CD4-positive, alpha-beta T cell (primary cell): ENCODE measurements at places on chromosomes 6 and 20.

DNA sequence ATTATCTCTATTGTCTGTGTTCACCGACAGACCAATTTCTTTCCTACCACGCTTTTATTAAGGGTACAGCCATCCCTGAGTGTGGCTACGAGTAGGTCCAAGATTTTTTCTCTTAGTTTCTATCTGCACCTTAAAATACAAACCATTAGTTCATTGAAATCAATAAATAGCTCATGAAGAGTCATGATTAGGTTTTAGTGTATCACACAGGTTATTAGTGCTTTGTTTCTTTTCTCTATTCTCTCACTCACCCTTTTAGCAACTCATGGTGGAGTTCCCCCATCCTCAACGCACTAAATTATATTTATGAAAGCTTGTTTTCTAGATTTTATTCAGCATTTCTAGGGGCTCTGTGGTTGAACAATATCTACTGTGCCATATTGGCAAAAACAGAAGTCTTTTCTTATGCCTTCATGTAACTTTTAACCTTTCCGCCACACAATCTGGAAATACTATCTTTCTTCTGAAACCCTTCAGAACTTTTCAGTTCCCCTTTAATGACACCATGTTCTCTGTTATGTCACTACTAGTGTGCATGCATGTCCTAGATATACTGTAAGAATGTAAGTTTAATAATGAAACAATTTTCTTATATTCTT lies 128.2 kb upstream of the LAMA2 start:
- no peak for DNase-seq

GRCh38 chr6:16503970-16504415 lies 257.3 kb downstream of the ATXN1 start:
- DNase-seq, result no peak

DNA sequence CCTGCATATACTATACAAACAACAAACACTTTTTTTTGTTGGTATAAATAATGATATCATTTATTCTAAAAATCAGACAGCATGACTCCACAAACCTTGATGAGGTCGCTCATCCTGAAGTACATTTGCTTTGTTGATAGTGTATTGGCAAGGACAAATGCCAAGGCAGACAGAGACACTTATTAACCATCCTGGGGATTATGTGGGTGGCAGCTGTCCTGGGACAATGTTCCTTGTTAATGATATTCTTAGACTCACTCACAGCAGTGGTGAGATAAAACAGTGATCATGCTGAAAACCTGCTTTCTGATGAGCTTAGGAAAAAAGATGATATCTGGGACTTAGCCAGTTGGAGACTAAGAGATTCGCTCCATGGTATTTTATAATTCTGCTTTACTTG lies 85.4 kb upstream of the OGFRL1 start:
- no peak for DNase-seq

DNA sequence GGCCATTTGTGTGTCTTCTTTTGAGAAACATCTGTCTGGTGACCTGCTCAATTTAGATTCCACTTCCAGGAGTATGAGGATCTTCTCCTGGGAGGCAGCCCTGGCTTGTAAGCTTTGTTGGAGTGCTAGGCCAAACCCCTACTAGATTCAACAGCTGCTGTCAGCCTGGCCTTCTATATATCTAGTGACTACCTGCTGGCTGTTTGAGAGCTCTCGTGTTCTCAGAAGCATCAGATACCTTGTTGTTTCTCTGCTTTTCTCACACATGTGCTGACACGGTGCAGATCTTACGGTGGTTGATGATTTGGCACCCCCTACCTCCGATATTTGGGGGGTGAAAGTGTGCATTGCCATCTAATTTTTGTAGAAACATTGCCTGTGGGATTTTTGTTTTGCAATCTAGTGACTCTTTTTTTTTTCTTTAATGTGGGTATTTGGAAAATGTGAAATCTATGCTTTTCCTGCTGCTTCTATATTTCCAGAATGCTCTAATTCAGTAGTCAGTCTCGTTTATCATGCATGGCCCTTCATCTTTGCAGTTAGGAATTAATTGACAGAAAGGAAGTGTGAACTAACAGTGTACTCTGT lies 4.7 kb downstream of the CCN2 start:
- DNase-seq, result no peak

GRCh38 chr20:30168025-30168799 lies 1089.3 kb upstream of the DEFB115 start:
- peak; percentile 33 for DNase-seq

DNA sequence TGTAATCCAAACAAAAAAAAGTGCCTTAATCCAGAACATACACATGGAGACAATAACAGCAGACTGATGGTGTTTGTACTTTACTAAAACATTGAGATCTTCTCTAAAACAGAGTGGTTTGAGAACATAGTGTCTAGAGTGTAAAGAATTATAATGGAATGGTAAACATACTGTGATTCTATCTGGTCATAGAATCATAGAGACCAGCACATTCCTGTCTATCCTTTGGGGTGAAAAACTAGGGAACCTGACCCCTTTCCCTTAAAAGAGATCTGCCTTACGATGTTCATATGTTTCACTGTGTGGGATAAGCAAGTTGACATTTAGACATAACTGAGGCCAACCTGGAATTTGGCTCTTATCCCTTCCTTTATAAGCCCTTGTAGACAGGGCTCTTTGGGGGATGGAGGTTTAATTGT lies 55.7 kb downstream of the TRMT11 start:
- DNase-seq, result no peak

GRCh38 chr6:18062733-18063132 lies 59.7 kb downstream of the NHLRC1 start:
- DNase-seq, result no peak

- no peak for DNase-seq
Measured at GRCh38 chr6:16804546-16805242, 43.4 kb upstream of the ATXN1 start.

- no peak for DNase-seq
Measured at GRCh38 chr6:38489951-38490350, 149.8 kb downstream of the BTBD9 start.

DNA sequence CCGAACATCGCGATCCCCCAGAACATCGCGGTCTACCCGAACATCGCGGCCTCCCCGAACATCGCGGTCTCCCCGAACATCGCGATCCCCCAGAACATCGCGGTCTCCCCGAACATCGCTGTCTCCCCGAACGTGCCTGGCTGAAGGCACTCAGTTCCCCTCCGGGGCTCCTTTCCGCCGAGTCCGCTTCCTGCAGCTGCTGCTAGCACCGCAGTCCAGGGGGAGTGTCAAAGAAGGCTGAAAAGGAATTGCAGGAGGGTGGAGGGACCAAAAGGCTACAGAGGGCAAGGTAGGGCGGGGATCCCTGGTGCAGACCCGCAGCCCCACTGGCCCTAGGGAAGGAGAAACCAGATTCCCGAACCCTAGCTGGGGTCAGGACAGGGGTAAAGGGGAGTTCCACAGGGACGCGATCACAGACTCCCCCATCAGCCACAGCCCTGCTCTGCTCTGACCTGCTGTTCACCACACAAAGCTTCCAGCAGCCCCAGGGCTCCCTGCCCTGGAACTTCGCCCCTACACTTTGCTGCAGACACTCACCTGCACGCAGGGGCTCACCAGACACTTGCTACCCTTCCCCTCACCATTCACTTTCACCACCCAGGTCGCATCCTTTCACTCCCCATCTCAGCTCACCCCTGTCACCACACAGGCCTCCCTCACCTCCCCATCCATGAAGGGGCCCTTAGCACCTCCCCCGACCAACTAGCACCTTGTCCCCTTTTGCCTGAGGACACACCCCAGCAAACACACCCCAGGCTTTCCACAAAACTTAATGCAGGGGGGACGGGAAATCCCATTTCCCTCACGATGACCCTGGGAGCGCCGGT lies 1.7 kb downstream of the ULBP1 start:
- DNase-seq, result peak; percentile 56

DNA sequence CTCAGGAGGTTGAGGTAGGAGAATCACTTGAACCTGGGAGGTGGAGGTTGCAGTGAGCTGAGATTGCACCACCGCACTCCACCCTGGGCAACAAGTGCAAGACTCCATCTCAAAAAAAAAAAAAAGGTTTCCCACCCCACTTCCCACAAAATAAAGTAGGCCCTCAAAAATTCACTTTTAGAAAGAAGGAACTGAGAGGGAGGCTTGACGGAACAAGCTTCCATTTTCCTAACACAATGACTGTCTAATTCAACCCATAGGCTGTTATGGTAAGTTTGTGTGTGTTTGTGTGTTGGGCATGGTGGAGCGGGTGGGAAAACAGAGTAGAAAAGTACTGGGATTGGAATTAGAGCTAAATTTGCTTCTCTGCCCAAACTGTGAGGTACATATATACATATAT lies 98.4 kb upstream of the MAN1A1 start:
- no peak for DNase-seq

- no peak for DNase-seq
Measured at GRCh38 chr6:114764866-114765265, 422.0 kb upstream of the HS3ST5 start.

GRCh38 chr6:31965700-31966099 lies 6.2 kb downstream of the DXO start:
- DNase-seq, result no peak

DNA sequence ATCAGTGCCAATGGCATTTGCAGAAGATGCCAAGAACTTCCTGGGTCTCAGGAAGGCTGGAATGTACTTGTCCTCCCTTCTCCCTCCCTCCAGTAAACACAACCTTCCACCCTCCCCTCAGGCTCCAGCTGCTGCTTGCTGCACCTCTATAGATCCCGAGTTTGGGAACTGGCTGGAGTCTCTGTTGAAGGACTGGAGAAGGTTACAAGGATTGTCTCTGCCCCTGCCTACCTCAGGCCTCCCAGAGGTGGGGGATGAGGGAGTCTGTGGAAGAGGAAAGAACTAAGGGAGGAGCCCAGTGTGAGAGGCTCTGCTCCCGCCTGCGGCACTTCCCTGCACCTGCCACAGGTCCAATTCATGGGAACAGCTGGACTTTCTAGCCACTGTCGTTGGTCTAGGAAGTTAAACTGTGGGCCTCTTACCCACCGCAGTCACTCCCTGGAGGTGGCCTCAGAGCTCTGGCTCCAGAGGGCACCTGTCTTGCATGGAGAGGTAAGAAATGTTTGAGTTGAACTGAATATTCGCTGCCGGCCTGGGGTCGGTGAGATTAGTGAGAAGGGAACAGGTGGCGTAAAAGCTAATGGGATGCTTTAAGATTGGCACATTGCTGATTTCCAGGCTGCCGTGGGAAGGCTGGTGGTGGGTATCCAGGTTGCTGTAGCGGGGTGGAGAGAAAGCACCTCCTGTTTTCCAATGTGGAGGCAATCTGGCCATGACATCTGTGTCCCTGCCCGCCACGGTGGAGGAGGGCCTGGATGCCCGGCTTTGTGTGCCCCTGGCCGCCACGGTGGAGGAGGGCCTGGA lies 54.3 kb downstream of the PPP1R14C start:
- no peak for DNase-seq

DNA sequence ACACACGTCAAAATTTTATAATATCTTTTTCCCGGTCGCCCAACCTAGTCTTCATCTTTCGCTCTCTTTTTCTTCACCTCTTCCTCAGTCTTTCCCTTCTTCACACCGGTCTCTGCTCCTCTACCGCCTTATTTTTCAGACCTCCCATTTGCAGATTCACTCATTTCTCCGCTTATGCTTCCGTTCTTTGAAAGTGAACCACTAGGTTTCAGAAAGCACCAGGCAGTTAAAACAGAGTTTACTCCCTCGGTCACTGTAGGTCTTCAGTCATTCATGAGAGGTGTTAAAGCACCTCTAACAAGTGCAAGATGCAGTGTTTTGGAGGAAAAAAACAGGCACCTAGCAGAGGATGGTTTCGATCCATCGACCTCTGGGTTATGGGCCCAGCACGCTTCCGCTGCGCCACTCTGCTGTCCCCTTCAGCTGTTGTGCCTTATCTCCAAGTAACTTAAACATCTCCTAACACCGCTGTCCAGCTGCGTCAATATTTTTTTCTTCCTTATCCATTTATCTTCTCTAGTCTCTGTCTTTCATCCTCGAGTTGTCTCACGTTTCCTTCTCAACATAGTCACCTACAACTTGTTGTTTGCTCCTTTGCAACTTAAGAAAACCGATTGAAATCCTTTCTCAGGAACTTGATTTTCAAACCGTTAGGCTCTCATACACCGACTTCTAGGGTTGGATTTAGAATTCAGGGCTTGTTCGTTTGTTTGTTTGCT lies 119.7 kb upstream of the ZNF184 start:
- DNase-seq, result no peak

DNA sequence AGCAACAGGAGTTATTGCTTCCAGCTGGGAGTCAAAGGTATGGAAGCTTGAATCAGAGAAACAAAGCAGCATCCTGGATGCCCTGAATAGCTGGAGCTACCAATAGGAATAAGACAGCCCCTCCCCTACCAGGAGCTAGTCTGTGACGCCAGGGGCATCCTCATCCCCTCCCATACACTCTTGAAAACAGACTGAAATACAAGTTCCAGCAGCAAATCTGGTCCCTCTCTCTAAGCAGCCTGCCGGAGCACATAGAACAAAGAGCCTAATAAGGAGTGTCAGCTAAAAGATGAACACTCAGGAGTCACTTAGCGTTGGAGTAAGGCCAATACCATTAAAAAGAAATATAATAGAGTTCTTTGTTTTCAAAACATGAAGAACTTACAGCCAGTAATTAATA lies 25.6 kb downstream of the FILIP1 start:
- no peak for DNase-seq

GRCh38 chr20:25286917-25287316 lies 39.0 kb downstream of the PYGB start:
- no peak for DNase-seq

GRCh38 chr20:35626386-35627001 lies 10.9 kb downstream of the SPAG4 start:
- DNase-seq, result no peak

- peak; percentile 83 for DNase-seq
Measured at GRCh38 chr20:17536944-17537444, 5.8 kb upstream of the BFSP1 start.

- DNase-seq, result no peak
Measured at GRCh38 chr6:136592930-136593673, 42.9 kb upstream of the MAP7 start.

DNA sequence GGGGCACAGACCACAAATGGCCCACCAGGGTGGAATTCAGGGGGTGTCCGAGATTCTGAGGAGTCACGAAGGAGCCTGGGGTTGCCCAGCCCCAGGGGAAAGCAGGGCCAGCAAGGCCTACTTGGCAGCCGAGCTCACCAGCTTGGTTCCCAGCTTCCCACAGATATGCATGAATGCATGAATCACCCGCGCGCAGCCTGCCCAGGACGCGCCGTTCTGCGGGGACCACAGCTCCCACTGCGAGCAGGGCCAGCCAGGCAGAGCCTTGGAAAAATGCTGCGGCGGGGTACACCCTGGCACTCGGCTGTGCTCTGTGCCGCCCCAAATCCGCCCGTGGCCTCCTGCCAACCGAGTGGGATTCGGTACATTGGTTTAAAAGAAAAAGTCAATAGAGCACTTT lies 211.0 kb downstream of the NFATC2 start:
- DNase-seq, result no peak
